Smooth muscle cell of the brain vasculature (primary cell): ENCODE measurements at places on chromosomes 3 and 15.

DNA sequence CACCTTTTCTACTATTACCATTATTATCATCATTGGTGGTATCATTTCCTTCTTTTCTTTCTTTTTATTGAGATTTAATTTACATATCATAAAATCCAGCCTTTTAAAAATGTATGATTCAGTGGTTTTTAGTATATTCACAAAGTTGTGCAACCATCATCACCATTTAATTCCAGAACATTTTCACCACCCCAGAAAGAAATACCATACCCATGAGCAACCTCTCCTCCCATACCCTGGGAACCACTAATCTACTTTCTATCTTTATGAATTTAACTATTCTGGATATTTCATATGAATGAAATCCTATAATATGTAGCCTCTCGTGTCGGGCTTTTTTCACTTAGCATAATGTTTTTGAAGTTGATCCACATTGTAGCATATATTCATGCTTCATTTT, 29.1 kb downstream of the AAGAB start:
- no peak for DNase-seq

DNA sequence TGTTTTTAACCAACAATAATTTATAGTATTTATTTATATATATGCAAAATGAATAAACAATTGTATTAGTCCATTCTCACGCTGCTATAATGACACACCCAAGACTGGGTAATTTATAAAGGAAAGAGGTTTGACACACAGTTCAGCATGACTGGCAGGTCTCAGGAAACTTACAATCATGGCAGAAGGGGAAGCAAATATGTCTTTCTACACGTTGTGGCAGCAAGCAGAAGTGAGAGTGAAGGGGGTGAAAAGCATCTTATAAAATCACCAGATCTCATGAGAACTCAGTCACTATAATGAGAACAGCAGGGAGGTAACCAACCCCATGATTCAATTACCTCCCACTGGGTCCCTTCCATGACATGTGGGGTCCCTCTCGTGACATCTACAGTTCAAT, 162.8 kb upstream of the SLITRK3 start:
- no peak for DNase-seq

DNA sequence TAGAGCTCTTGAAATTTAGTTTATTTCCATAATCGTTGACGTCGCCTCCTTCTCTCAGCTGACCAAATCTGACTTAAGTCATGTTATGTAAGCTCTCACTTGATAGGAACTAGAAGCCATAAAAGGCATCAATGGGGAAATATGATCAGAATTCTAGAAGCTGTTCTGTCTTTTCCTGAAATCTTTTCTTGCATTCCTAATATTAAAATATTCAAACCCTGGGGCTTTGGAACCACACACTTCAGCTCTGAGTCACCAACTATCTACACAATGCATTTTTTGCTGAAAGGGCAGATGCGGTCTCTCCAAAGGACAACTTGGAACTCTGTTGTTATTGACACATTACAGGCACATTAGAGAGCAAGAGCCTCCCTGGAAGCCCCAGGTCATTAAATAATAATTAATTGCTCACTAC, 91.3 kb downstream of the LARS2 start:
- peak; percentile 33 for DNase-seq

DNA sequence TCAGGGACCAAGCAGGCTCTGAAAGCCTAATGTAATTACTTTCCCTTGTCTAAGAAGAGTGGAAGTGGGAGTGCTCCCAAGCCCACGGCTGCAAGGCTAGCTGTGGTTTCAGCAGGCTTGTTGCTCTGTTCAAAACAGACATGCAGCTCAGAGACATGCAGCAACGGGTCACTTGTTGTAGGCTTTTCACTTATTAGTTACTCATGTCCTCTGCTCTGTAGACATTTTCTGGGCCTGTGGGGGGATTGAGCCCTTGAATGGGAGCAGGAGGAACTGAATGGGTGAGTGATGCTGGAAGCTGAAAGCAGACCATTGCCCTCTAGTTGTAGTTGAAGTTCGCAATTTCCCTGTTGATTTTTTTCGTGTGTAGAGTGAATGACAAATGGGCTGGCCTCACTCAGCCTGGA, 261.9 kb upstream of the NR2E3 start:
- DNase-seq: no peak

GRCh38 chr3:62416144-62416543, 42.8 kb upstream of the FEZF2 start:
- DNase-seq: no peak
